Vagina (tissue), 2 donors: ENCODE measurements at places on chromosomes 1 and 21.

DNA sequence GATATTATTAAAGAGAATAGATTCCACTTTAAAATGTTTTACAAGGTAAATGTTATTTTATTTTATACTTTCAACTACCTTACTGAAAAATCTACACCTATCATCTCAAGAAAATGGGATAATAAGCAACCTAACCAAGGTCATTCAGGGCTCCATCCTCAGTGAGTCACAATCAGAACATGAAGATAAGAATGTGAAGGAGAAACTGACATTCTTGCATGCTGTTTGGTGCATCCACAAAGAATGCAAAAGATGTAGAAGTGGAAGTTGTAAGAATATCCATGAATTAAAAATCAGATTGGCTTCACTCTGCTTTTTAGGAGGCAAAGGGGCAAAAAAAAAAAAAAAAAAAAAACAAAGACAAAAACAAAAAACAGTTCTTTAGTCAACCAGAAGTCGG lies 6.5 kb downstream of the WARS2 start:
- DNase-seq, result no peak

GRCh38 chr1:164583835-164584539 lies 25.0 kb downstream of the PBX1 start:
- DNase-seq, result no peak

DNA sequence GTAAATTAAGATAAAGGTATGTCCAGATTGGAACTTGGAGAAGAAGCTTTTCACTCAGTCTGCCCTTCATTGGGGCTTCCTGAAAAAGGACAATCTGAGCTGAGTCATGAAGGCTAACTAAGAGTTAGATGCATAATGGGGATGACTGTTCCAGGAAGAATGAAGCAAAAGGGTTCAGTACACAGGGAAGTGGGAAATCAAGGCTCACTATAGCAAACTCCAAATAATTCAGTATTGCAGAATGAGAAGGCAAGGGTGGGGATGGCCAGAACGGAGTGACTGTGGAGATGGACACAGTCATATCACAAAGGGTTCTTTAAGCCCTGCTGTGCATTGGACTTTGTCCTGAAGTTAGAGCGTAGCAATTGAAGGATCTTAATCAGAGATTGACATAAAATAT lies 158.3 kb downstream of the FGGY start:
- DNase-seq, result no peak

GRCh38 chr21:37447288-37447936 lies 80.8 kb downstream of the DYRK1A start:
- DNase-seq, result no peak

- no peak for DNase-seq
Observed at GRCh38 chr21:32494934-32495709, 82.6 kb downstream of the EVA1C start.

GRCh38 chr1:193338194-193338593 lies 151.8 kb upstream of the B3GALT2 start:
- DNase-seq, result no peak

DNA sequence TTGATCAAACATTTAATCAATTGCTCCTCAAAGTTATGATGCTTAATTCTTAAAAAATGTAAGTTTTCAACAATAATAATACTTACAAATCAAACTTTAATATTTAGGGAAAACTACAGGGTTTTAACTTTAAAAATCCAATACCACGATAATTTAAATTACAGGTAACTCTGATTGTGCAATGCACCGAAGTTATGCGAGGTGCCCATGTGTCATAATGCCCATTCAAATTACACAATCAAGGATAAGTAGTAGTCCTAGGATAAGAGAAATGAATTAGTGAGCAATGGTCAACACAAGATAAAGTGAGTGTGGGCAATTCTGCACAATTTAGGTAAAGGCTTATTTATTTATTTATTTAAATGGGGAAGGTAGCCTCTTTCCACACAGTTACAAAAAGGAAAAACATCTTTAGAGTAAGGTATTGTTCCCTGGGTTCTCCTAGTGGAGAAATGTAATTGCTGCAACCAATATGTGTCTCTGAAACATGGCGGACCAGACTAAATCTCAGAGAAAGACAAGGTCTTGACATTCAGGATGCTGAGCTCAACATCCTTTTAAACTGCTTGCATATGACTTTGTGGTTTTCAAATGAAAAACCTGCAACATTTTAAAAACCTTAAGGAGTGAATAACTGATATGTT lies 164.2 kb downstream of the TTLL7 start:
- DNase-seq, result no peak

GRCh38 chr1:182869241-182869666 lies 30.1 kb downstream of the DHX9 start:
- no peak for DNase-seq

- DNase-seq, result no peak
Observed at GRCh38 chr1:210641582-210641981, 312.9 kb downstream of the HHAT start.

DNA sequence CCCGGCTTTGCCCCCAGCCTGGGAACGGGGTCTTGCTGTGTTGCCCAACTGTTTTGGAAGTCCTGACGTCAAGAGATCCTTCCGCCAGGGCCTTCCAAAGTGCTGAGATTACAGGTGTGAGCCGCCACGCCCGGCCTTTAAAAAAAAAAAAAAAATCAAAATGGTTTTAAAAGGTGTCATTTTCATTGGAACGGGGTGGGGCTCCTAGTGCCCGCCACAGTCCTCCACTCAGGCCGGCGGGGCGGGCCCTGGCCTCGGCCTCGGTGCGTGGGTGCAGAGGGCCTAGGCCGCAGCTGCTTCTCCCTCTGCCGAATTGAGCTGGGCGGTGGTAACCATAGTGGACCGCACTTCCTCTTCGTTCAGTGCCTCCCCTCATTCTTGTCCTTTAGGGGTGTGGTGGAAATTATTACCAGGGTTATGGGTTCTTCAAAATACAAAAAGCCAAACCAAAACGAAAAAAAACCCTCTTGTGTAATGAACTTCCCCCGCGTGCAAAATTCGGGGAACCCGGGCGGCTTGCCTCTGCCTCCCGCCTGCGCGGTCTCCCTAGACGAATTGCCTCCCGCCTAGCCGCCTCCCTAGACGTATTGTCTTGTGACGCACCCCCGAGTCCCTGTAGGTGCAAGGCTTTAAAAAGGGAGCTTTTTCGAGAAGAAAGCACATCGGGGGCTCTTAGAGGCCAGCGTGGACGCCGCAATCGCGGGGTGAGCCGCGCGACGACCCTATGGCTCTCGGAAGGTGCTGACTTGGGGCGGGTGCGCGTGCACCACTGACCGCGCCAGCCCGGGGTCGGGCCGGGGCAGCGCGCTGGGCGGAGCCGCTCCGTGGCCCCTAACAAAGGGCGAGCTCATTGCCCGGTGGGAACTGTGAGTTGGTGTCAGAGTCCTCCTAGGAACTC lies 10.5 kb upstream of the SPEN start:
- peak; percentile 89 for DNase-seq

GRCh38 chr21:33075128-33075527 lies 5.2 kb downstream of the OLIG1 start:
- no peak for DNase-seq

GRCh38 chr1:204563307-204563706 lies 47.1 kb downstream of the MDM4 start:
- no peak for DNase-seq

GRCh38 chr1:111455642-111456031 lies 6.4 kb downstream of the ATP5PB start:
- no peak for DNase-seq

DNA sequence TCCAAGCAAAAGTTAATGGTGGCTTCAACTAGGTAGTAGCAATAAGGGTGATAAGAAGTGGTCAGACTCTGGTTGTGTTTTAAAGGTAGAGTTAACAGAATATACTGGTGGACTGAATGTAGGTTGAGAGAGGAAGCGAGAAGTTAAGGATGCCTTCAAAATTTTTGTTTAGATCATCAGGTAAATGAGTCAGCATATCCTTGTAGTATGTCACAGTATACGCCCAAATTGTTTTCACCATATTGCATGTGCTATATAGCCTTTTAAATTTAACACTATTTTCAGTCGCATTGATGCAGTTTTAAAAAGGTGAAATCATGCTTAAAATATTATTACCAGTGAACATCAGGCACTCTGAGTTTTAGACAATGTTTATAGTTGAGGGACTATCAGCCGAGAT lies 74.6 kb downstream of the RBM11 start:
- DNase-seq, result no peak

GRCh38 chr1:64624218-64624713 lies 120.6 kb upstream of the RAVER2 start:
- no peak for DNase-seq

DNA sequence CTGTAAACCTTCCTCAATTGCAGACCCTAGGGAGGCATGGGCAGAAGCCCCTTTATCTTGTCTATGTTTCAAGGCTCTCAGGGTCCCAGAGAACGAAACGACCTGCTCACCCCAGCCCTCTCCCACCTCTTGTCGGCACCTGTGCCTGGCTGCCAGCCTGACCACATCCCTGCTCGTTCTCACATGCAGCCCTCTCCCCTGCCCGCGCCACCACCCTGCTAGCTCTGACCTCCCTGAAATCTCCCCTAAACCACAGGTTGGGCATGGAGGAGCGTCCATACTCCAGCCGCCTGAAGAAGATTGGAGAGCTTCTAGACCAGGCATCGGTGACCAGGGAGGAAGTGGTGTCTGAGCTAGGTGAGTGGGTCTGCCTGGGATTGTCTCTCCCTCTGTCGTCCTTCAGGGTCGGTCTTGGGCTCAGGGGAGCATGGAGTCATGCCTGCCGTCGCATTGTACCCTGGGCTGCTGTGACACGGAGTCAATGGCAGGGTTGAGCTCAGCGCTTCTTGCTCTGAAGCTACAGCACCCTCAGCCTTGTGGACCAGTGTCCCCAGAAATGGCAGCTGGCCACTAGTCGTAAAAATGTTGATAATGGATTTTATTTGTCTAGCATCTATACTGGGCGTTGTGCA lies 3.6 kb downstream of the ADPRS start:
- DNase-seq, result no peak

- no peak for DNase-seq
Observed at GRCh38 chr1:207040181-207040533, 7.6 kb upstream of the C1orf116 start.

DNA sequence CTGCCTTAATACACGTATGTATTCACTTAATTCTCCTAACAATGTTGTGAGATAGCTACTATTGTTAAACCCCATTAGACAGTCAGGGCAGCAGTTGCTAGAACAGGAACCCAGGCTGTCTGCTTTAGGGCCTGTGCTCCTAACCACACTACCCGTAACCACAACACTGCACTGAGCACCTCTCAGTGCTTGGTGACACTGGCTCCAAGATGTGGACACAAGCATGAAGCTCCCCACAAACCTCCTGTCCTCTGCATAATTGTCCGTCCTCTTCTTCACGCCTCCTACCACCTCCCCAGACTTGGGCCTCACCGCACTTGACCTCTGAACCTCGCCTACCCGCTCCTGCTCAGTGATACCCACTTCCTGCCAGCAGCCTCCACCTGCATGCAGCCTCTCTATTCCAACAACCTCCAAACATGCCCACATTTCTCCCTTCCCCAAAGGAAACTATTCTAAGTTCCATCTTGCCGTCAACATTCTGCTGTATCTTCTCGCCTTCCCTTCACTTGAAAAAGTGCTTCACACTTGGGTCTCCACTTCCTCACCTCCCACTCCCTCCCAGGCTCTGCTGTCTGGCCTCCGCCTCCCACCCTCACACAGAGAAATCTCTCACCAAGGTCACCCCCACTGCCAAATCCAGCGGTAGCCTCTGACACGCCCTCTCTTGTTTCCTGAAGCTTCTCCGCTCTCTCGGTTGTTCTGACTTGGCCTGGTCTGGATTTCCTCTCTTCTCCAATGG lies 14.6 kb upstream of the AHDC1 start:
- no peak for DNase-seq

GRCh38 chr1:205477759-205478247 lies 22.0 kb upstream of the BLACAT1 start:
- DNase-seq, result no peak

DNA sequence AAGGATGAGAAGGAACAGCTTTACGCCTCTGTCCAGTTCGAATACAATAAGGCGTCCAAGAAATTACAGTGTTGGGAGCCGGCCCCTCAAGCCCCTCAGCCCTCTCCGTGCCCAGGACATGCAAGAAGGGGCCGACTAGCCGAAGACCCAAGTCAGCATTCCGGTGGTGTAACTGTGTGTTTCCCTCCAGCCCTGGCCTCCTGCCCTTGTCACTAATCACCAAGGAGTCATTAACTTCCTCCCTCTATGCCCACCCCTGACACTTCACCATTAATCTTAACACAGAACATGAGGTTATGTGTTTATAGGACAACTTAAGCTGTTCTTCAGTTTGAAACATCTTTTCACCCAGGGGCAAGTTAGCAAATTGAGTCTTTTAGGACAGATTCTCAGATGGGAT lies 16.4 kb upstream of the C4BPB start:
- DNase-seq, result no peak
